ENCODE measurements at places on chromosomes 6 and 20. TPM values are rescaled to one million over a fixed set of nuclear protein-coding genes. Genes with fewer than 3 reads are reported as not detected.

DNA sequence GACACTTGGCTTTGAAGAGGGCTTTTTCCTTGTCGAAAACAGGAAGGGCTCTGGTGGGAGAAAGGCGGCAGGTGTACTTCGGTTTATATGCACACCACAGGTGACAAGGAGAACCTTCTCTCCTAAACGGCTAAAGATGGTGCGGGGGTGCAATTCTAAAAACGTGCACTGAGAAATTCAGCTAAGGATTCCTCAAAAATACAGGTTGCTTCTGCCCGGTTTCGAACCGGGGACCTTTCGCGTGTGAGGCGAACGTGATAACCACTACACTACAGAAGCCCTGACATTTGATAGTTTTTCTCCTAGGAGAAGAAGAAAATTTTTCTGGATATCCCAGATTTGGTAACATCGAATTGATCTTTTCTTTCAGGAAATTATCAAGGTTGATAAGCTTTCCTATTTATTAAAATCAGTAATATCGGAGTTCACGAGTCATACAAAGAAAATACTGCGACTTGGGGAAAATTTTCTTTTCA is 32.0 kb downstream of the POM121L2 start:
- DNase-seq = no peak

ABHD16B gene
- not detected for polyA plus RNA-seq

GRCh38 chr6:38234141-38234540 is 405.6 kb downstream of the BTBD9 start:
- DNase-seq = no peak

KIAA0408 gene
- 4.2 TPM for polyA plus RNA-seq

DNA sequence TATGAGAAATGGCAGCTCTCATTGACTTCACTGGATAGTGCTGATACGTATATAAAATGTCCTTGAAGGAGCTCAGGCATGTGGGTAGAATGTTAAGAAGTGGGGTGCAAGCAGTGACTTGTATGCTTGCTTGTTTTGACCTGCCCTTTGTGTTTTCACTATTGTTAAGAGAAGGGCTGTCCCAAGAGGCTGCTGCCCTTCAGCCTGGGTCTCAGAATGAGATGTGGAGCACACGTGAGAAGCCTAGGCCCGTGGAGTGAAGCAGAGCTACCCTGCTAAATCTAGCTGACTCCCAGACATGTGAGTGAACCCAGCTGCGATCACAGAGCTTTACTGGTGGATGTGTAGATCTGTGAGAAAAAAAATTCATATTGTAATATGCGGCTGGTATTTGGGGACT is 305.3 kb upstream of the RGS17 start:
- no peak for DNase-seq

DNA sequence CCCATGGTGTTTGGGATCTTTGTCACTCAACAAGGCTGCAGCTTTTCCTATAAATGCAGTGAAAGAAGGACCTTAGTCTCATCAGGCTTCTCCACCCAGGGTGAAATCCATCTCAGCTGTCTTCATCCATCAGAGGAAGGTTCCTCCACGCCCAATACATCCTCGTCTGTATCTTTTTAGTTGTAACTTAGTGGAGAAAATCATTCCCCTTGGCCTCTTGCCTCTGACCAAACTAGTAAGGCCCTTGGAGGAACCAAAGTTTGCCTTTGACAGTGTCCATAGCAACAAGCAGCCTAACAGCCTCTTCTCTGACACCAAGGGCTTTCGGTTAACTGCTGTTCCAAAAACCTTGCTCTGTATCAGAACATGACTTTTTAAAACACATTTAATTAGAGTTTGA is 230.3 kb upstream of the ECI2 start:
- no peak for DNase-seq
